Activated effector memory CD4-positive, alpha-beta T cell treated with anti-CD3 and anti-CD28 coated beads, Interleukin-2, amount 50 U/mL, for 16 hours (primary cell): ENCODE measurements at places on chromosomes 6 and 20.

DNA sequence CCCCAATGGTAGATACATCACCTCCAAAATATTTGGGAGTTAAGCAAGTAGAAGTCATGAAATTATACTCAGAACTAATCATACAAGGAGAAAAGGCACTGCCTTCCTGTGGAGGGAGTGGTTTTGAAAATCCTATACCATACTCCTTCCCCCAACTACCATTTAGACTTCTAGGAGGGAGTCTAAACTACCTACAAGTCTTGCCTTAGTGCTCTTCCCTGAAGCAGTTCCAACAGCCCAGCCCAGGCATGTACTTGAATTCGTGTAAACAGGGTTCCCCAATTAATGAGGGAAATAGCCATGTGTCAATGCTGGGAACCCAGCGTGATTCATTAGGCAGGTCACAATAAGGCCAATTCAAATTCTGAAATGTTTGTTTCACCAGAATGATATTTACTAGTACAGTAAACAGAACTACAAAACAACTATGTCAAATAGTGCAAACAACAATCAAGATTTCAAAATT is 39.1 kb upstream of the SGK1 start:
- DNase-seq = no peak

DNA sequence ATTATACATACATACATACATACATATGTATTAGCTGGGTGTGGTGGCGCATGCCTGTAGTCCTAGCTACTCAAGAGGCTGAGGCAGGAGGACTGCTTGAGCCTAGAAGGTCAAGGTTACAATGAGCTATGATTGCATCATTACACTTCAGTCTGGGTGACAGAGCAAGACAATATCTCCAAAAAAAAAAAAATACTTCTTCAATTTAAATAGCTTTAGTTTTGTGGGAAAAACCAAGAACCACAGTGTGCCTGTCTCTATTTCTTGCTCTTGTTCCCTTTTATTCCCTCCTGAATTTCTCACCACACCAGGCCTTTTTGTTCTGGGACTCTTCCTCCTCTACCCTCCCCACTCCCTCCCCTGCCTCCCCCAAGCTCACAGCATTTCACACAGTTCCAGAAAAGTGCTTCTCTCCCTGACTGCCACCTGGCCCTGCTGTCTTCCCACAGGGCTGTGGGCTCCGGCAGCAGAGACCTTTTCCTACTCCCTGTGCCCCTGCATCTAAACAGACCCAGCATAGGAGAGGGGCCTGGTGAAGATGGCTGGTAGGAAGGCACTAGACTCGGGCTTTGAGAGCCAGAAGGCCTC is 1.3 kb downstream of the C20orf203 start:
- no peak for DNase-seq

DNA sequence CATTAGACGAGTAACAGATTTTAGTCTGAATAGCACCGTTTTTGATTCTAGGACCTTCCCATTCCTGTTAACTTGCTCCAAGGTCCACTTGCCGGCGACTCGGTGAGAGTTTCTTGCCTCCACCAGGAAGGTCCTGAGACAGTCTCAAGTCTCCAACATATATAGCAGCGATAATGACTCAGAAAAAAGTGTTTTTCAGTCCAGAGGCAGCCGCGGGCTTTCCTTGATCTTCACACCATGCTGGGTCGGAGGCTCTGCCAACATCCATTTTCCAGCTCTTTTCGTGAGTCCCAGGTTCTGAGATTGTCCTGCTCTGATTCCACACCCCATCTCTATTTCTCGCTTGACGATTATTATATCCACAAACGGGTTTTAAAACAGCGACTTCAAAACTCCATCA is 170.5 kb downstream of the GPX5 start:
- DNase-seq = no peak

DNA sequence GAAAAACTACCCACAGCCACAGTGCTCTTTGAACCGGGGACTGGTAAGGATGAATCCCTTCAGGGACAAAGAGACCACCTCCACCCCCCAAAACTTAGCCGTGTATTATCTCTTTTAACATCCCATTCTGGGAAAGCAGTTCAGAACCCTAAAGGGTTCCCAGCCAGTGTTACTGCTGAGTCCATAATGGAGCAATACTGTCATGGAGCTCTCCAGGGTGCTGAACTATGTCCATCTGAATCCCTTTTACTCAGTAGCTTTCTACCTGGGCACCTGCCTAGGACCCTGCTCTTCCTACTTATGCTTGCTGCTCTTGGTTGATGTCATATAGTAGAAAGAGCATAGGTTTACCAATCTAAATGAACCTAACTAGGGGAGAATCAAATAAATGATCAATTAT is 22.3 kb upstream of the SAYSD1 start:
- DNase-seq = no peak

DNA sequence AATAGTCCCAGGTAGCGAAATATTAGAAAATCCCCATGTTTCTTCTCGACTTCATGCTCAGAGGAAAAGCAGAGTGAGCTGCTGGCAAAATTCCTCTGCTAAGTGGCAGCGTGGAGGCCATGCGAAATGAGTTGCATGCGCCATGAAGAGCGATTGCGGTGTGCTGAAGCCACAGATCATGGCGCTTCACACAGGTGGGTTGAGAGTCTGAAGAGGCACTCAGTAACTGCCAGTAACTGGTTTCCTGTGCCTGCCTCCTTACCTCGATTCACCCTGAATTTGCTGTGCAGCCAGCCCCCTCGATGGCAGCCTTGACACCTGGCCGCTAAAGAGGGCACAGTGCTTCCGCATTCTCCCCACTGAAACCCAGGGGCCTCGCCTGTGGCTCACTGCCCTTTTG is 301.5 kb downstream of the NRN1 start:
- no peak for DNase-seq

DNA sequence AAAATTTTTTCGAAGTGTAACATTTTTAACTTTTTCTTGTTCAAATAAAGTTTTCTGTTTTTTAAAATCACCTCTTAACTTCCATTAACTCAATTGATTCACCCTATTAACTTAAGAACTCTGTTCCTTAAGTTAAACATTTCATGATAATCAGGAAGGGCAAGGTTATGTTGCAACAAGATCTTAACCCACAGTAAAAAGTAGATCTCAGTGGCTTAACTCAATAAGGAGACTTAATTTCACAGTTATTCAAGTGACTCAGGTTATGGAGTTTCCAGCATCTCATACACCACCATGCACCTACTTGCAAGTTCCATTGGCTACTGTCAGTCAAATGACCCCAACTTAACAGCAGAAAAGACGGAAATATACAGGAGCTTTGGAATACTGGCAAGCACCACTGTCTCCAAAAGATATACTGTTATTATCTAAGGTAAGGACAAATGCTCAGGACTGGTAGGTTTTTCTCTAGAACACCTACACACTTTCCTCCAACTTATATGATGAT is 11.2 kb downstream of the HLA-DQB1 start:
- DNase-seq = no peak

GRCh38 chr20:35883336-35883777 is 70.9 kb downstream of the SCAND1 start:
- no peak for DNase-seq

DNA sequence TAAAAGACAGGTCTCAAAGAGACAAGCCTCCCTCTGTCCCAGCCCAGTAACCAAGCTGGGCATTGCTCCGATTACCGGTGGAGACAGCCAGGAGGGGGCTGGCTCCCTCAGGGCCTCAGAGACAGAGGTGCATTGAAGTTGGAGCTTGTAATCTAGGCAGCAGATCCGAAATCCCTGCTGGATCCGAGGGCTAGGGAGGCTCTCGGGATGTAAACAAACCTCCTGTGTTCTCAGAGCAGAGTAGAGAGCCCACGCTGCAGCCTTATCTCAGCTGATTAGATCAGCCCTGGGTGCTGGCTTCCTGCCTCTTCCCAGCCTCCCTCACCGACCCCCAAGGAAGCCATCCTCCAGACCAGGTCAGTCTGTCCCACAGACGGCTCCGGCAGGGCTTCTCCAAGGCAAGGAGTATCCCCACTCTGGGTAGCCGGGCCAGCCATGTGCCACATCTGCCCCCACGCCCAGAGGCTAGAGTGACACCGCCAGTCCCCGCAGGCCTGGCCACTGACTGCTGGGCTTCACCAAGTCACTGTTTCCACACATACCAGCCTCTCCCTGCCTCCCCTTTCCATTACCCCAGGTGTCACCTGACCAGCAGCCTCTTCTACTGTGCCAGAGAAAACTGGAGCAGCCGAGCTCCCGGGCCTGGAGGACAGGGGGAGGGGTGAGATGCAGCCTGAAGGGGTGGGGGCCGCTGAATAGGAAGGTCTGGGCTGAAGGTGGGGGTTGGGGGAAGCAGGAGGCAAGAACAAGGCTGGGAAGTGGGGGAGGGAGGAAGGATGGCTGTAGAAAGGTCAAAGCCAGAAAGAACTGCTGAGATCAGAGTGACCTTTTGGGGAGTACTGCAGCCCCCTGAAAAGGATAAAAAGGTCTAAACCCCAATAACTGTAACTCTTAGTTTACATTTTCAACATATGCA is 6.0 kb downstream of the SDC4 start:
- no peak for DNase-seq

DNA sequence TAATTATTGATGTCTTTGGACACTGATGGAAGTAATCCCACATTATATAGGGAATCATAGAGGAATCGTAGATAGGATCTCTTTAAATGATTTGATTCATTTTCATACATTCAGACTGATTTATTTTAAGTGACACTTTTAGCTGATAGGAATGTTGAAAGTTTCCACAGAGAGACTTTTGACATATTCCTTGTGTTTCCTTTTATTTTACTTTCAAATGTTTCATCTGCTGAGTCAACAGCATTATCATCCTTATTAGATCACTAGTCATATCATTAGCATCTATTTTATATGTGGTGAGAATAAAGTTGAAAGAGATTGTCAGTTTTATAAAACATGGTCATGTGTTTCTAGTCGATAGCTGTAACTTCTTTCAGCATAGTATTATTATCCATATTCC is 13.4 kb downstream of the DCBLD1 start:
- no peak for DNase-seq

- peak; percentile 14 for DNase-seq
Observed at GRCh38 chr20:1287787-1288569, 21.9 kb downstream of the SNPH start.

GRCh38 chr6:112024464-112024863 is 29.4 kb upstream of the CCN6 start:
- DNase-seq = no peak

DNA sequence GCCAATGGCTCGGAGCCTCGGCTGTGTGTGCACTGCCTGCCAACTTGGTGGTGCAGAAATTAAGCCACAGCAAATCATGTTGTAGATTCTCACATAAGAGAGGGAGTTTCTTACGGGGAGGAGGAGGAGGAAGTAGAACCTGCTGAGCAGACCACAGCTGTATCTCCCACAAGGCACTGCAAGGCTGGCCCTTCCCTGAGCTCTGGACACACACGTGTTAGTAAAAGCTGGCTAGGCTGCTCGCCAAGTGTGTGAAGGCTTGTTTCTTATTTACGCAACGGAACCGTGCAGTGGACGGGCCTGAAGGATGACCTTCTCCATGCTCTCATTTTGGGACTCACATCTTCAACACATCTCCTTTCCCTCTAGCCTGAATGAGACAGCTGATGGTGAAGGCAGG is 15.7 kb upstream of the QKI start:
- DNase-seq = no peak

DNA sequence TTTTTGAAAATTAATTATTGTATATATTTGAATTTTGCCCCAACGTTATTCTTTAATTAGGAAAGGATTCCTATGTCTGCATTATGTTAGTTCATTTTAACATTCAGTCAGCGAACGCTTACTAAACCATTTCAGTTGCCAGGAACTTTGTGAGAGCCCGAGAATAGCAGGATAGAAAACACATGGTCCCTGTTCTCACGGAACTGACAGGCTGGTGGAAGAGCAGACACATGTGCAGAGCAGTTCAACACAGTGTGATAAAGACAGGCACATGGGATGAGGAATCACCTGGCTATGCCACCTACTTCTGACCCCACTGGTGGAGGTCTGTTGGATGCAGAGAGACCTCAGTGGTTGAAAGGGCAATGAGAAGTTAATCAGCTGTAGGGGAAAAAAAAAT is 367.2 kb downstream of the EPM2A start:
- DNase-seq = no peak

DNA sequence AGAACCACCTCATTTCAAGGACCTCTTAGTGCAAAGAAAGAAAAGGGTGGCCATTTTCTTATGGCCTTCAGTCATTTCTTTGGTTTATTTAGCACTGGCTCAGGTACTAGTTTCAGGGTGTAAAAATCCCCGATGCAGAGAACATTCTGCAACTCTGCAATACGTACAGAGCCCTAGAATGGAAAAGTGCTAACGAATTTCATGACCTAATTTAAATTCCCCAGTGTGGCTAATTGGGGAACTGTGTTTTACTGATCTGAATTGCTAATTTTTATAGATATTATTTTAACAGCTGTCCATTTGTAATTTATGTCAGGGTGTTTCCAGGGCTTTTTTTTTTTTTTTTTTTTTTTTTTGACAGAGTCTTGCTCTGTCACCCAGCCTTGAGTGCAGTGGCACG is 160.7 kb downstream of the UST start:
- no peak for DNase-seq

GRCh38 chr6:75416443-75416842 is 77.2 kb downstream of the FILIP1 start:
- no peak for DNase-seq

GRCh38 chr6:32192608-32193039 is at the start of gene GPSM3:
Gene GPSM3 (minus strand): TSS chr6:32192643. CDS start chr6:32192513, 130 bp downstream.
- peak; percentile 83 for DNase-seq

DNA sequence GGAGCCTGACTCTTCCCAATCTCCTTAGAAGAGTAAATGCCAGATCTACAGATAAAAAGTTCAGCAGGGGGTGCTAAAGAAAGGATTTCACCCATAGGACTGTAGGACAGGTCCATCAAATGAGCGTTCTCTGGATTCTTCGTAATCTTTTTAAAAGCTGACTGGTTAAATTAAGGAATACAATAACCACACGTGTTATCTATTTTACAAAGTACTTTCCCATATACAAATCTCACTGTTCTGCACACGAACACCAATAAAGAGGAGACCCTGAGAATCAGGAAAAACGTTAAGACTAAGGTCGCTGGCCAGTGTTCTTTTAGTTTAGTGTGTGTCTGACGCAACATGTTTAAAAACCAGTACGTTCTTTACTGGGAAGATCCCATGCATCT is 542 bp downstream of the TUBE1 start:
- no peak for DNase-seq

- DNase-seq = no peak
Observed at GRCh38 chr20:51629399-51630058, 87.0 kb upstream of the NFATC2 start.

GRCh38 chr6:10874207-10874606 is 7.6 kb downstream of the GCM2 start:
- no peak for DNase-seq

GRCh38 chr6:148323344-148323743 is 19.3 kb upstream of the SASH1 start:
- no peak for DNase-seq

GRCh38 chr20:40493549-40493948 is 195.5 kb downstream of the MAFB start:
- DNase-seq = no peak
